ENCODE measurements at places on chromosomes 16 and 17.

DNA sequence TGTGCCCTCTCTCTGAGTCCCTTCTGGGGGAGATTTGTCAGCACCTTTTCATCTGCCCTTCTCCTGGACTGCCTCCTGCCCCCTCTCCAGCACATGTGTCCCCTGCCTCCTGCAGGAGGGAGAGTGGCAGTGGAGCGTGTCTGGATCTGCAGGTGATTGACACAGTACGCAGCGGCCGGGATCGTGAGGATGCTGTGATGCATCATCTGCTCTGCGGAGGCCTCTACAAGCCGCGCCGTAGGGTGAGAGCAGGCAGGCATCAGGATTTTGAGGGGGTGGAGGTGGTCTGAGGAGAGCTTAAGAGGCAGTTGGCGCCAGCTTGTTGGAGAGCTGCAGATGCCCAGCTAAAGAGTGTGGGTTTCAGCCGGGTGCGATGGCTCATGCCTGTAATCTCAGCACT is 10.9 kb downstream of the SLC9A5 start:
- DNase-seq: no peak

DNA sequence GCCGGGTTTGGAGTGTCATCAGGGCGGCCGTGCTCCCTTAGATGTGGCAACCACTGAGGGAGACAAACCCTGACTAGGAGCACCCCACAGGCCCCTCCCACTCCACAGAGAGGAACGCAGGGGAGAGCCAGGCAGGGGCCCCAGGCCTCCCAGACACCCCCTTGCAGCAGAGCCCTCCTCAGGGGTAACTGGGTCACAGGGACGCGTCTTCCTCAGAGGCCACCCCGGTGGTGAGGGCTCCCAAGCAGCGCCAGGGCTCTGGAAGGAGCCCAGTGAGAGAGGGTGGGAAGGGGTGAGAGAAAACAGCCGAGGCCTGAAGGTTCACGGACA is 11.4 kb downstream of the FSCN2 start:
- no peak for DNase-seq

GRCh38 chr16:59484833-59485516 is 750.9 kb upstream of the GOT2 start:
- no peak for DNase-seq

GRCh38 chr17:66469890-66470289 is 167.5 kb downstream of the PRKCA start:
- DNase-seq: no peak

DNA sequence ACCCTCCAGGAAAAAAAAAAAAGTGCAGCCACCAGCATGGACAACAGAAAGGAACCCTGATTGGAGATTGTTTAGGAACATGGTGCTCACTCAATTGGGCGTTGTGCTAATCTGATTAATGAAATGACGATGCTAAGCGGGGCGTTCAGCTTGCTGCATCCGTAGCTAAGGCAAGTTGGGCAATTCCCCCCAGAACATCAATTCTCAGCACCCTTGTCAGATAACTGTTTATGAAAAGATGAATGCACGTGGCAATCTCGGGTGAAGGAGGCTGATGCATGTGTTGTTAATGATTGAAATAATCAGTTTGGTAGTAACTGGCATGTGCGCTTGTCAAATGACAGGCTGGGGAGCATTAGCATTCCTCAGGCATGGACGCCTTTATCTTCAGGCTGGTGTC is 57.0 kb downstream of the HS3ST3A1 start:
- no peak for DNase-seq

DNA sequence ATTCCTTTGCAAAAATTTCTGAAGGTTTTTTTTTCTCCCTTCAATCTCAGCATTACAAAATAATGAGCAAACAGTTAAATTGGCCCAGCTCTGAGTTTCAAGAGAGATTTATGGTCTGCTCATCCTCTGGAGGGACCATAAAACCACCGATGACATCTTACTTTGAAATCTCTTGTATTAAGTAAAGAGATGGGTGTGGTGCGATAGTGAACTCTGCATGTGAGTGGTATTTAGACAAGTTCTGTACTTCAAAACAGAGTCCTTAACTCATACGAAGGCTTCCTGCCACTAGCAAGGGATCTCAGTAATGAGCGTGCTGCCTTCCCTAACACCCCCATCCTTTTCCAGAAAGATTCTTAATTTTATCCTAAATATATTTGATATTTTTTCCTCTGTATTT is 2.1 kb downstream of the FAM20A start:
- no peak for DNase-seq

GRCh38 chr17:61485067-61485775 is 33.0 kb downstream of the TBX4 start:
- no peak for DNase-seq

DNA sequence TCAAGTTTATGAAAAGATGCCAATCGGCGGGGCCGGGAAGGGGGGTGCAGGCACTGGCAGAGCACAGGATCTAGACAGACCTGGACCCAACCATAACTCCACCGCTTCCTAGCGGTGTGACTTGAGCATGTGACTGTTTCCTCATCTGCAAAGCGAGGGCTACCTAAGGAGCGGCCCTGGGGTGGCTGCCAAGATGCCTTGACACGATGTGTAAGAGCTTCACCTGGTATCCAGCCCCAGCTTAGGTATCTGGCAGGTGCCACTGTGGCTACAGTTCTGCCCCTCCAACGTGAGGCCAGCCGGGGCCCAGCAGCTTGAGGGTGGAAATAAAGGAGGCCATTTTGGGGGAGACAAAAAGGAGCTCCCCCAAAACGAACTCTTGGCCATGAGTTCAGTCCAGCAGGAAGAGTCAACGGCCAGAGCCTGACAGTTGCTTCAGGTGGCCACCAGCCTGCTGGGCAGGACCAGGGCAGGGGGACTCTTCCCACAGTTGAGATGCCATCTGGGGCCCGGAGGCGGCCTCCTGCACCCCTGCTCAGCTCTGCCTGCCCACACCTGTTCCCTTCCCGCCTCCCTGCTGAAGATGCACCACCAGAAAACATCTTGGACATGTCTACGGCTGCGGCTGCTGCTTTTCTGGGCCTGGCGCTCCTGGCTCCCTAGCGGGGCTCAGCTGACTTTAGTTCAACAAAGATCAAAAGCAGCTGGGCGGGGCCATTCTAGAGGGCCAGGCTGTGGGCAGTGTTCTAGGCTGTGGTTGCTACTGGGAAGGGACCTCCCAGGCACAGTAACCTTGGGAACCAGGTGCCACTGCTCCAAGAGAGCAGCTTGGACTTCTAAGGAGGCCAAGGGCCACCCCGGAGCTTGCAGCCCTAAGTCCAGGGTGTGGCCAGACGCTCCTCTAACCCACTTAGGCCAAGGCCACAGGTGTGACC is 3.4 kb upstream of the MTSS2 start:
- no peak for DNase-seq

DNA sequence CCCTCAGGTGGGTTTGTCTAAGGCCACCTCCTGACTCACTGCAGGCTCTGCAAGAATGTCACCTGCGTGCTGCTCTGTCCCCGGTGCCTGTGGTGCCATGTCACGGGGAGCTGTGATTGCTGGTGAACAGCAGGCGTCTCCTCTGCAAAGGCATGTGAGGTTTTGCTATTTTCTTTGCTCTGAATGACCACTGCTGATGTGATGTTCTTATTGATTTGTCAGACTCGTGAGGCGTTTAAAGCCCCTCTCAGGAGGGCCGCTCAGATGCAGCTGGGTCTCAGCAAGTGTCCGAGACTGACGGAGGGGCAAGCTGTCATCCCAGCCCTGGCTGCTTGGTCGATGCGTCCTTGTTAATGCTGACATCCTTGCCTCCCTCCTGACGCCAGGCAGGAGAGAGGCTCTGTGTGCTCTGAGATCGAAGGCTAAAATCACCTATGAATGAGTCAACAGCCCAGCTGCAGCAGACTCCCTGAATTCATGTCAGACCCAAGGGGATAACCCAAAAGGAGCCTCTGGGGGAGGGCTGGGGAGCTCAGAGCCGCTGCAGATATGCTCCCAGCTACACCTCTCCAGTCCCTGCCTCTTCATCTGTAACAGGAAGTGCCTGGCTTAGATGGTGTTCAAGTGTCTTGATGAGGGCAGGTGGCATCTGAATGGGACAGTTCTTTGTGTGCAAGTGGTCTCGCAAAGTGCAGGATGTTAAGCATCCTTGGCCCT is 11.8 kb upstream of the PEMT start:
- DNase-seq: no peak

- no peak for DNase-seq
Observed at GRCh38 chr16:11596572-11597226, 10.0 kb upstream of the LITAF start.

GRCh38 chr16:55734665-55735064 is 78.9 kb downstream of the SLC6A2 start:
- DNase-seq: no peak

DNA sequence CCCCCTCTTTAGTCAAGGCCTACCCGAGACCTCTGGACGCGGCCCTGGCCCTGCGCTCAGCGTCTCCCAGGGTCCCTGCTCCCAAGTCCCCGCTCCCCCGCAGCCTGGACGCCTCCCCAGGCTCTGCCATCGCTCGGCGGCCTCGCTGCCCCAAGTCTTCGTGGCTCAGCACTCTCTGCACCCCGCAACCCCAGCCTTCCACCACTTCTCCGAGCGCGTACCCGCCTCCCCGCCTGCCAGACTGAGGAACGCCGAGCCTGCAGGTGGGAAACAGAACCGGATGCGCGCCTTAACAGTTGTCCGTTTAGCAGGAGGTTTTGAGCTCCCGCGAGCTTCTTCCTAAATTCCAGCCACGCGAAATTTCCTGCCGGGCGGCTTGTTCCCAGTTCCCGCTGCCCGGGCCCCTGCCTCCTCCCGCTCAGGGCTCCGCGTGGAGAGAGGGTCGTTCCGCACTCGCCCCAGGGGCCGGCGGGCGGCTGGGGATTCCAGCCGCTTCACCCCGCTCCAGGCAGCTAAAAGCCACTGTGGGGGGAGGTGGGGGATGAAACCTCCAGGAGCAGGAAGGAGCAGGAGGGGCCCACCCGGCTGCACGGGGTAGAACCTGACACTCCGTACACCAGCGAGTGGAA is 87.7 kb downstream of the KCNJ12 start:
- no peak for DNase-seq

- no peak for DNase-seq
Observed at GRCh38 chr16:24749310-24749709, 19.9 kb downstream of the TNRC6A start.

GRCh38 chr16:4692460-4693295 is 684 bp upstream of the NUDT16L1 start:
- no peak for DNase-seq

- no peak for DNase-seq
Observed at GRCh38 chr17:82468692-82469091, 10.2 kb downstream of the NARF start.

DNA sequence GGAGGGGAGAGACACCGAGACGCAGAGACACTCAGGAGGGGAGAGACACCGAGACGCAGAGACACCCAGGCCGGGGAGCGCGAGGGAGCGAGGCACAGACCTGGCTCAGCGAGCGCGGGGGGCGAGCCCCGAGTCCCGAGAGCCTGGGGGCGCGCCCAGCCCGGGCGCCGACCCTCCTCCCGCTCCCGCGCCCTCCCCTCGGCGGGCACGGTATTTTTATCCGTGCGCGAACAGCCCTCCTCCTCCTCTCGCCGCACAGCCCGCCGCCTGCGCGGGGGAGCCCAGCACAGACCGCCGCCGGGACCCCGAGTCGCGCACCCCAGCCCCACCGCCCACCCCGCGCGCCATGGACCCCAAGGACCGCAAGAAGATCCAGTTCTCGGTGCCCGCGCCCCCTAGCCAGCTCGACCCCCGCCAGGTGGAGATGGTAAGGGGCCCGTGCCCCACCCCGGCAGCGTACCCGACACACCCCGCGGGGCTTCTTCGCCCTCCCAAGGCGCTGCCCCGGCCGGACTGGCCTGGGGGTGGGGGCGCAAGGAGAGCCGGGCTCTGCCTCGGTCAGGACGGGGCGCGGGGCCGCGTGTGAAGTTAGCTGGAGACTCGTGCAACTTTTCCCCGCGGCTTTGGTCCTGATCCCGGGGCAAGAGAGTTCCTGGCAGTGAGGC is 427 bp downstream of the PPP1R1B start:
- no peak for DNase-seq

GRCh38 chr17:21376081-21376758 is at the start of gene KCNJ12:
KCNJ12 (plus strand) TSS chr17:21376357; CDS start chr17:21415343, 38,986 bp downstream.
- DNase-seq: no peak

- DNase-seq: no peak
Observed at GRCh38 chr17:71380535-71380934, 740.3 kb upstream of the SOX9 start.

- no peak for DNase-seq
Observed at GRCh38 chr17:81028506-81028858, 6.5 kb upstream of the BAIAP2 start.

DNA sequence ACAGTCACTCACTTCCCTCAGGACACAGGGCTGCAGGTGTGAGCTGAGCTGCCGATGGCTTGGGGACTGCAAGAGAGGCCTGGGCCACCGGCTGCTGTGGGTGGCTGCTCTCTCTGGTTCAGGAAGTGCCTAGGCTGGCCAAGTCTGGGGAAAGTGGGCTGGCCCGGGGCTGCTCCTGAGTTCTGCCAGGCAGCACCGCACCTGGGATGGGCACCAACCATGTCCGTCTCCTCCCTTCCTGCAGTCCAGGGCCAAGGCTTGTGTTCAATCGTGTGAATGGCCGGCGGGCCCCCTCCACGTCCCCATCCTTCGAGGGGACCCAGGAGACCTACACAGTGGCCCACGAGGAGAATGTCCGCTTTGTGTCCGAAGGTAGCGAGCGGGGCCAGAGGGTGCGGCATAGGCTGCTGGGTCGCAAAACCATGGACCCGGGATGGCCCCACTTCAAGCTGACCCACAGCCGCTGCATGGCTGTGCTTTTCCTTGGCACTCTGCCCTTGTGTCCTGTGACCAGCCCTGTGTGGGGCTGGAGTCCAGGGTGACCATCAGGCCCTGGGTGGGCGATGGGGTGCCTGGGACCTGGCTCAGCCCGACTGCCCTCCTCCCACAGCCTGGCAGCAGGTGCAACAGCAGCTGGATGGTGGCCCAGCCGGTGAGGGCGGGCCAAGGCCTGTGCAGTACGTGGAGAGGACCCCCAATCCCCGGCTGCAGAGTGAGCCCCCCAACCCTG is 1.8 kb upstream of the WDR90 start:
- DNase-seq: no peak

- peak; percentile 81 for DNase-seq
Observed at GRCh38 chr16:48156790-48157209, 1.0 kb upstream of the ABCC12 start.

Measured in activated CD4-positive, alpha-beta T cell treated with anti-CD3 and anti-CD28 coated beads, Interleukin-2, amount 50 U/mL, for 4 hours (primary cell).